Aorta (tissue), 5 donors: ENCODE measurements at places on chromosomes 6 and 20.

DNA sequence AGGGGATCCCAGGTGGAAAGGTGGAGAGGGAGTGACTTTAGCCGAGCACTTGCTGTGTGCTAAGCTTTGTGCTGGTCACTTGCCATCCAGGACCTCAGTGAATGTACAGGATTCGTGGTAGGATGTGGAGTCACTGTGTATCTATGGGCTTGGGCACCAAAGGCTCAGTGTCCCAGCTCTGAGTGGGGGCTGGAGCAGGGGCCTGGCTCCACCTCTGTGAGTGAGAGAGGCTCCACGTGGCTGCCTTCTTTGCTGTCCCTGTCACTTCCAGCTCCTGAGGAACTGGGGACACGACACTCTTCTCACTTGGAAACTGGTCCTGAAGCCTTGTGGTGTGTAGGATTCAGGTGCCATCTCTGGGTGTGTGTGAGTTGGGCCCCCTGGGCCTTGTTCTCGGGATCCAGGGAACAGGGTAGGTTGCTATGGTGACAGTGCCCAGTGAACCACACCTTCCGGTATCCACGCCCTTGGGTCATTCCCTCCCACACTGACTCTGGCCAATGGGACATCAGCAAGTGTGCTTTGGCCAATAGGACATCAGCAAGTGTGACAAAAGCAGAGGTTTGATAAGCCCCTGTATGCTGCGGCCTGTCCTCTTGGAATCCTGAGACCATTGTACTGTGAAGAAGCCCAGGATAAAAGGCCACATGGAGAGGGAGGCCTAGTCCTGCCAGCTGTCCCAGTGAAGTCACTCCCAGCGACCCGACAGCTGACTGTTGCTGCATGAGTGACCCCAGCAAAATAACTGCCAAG, 87.7 kb downstream of the CDH22 start:
- peak; percentile 17 for DNase-seq

DNA sequence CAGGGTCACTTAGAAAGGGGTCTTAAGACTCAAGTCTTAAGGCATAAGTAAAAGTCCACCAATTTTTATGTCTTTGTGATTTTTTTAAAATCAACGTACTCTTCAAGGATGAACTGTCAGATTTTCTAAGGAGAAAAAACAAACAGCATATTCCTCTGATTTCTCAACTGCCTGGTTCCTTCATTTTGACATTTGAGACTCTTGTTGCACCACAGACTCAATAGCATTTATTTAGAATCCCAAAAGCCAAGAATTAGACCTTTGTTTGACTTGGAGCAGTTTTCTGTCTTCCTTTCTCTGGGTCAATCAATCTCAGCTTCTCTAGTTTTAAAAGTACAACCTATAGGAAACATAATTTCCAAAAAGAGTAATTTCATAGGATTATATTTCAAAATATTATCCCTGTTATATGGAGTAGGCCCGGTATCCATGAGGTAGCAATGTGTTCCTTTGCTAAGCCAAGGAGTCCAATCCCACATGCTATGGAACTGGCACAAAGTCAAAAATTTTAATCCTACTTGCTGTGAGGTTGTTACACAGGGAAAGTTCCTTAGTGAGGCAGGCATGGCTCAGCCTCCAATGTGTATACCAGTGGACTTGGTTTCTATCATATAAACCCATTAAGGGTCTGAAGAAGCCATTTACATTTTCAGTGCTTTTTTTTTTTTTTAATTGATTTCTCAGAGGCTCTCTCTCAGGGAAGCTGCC, 405.7 kb downstream of the KIF16B start:
- DNase-seq: no peak

GRCh38 chr20:58194175-58194791, 34.2 kb downstream of the ANKRD60 start:
- DNase-seq: no peak

- DNase-seq: no peak
Observed at GRCh38 chr6:11971154-11971553, 41.0 kb upstream of the HIVEP1 start.

DNA sequence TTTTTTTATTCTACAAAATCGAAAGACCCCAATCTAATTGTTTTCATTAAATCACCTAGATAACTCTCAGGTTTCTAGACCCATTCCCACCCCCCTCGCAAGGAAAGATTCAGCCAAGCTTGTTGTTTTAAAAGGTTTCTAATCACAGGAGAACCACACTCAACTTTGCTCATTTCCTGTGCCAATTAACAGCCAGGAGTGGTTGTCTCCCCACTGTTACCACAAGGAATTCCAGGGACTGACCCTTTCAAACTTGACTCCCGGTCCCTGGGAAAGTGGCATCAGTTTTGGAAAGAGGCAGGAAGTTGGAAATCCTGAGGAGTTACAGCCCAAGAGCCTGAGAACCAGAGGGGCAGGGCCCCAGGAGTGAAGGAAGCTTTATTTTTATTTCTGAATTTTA, 561.3 kb upstream of the JAG1 start:
- DNase-seq: no peak

- no peak for DNase-seq
Observed at GRCh38 chr6:35473075-35473849, 5.1 kb downstream of the RPL10A start.

- DNase-seq: no peak
Observed at GRCh38 chr6:40959781-40960327, 79.2 kb downstream of the UNC5CL start.
